ENCODE measurements at places on chromosomes 11 and 22.

- no peak for DNase-seq
Measured at GRCh38 chr11:10572533-10572932, 4.1 kb upstream of the LYVE1 start.

GRCh38 chr11:11461473-11461872 is 108.4 kb upstream of the CSNK2A3 start:
- no peak for DNase-seq

DNA sequence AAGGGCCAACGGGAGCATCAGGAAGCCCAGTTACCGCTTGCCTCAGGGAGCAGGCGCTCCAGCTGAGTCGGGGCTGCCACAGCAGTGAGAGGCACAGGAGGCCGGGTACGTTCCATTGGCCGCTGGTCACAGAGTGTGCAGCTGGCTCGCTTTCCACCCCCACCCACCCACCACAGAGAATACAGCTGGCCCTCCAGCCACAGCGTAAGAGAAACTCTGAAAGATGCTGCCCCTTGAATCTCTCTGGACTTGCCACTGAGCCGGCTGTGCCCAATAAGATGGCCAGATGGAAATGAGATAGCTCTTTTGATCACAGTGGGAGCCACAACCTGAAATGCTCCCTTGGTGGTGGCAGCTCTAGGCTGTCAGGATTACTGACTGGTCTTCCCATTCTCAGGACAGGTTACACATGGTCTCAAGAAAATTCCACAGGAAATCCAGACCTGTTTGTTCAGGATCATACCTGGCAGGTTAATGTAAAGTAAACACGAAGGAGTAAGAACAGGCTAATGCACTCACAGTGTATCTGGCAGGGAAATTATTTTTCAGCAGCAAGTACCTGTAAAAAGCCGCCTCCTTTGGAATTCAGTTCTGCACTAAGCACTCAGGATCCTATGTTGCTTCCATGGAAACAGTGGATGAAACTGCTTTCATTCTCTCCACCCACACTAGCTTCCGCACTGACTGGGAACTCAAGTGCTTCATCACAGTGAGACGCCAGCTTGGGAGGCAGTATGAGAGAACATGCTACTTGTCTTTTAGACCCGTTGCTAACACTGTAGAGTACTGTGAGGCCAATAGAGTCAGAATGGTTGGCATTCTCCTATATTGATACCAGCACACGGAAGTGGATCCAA is 16.5 kb downstream of the SIAE start:
- no peak for DNase-seq

DNA sequence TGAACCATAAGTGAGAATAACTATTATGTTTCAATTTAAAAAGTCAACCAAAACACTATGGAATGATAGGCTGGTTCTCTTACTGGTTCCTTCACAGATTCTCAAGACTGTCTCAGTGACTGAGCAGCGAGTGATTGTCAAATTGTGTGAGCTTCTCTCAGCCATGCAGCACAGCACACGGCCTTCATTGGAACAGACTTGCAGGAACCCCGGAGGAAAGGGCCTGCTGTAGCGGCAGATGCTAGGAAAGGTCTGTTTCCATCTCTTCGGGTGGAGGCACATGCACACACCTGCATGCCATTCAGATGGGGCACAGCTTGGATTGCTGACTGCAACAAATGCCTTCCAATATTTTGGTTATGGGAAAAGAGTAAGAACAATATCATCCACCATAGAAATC is 741.8 kb downstream of the OPCML start:
- DNase-seq, result no peak

DNA sequence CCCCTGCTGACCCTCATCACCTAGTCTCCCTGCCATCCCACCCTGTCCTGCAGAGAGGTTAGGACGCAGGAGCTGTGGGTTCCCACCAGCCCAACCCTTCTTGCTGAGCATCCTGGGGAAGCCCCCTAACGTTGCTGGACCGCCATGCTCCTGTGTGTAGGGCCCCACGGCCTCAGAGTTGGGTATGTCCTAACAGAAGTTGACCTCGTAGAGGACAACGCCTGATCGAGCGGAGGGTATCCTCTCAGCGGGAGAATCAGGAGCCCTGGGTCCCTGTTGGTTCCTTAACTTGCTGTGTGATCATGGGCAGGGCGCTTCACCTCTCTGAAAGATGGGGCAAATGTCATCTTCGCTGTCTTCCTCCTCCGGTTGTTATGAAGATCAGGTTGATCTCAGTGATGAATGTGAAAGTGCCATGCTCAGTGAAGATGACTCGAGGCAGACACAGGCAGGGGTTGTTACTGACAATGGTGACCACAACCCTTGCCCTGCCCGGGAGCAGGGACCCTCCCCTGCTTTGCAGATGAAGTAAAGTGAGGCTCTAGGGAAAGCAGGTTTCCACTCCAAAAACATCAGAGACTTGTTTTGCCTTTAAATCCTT is 19.3 kb upstream of the CD5 start:
- DNase-seq, result no peak

- DNase-seq, result no peak
Measured at GRCh38 chr22:35230417-35230816, 26.9 kb upstream of the HMGXB4 start.

- DNase-seq, result no peak
Measured at GRCh38 chr11:112977755-112978154, 16.5 kb downstream of the NCAM1 start.

Data from GM06990 (cell line).